ENCODE measurements at places on chromosomes 12 and 14.

DNA sequence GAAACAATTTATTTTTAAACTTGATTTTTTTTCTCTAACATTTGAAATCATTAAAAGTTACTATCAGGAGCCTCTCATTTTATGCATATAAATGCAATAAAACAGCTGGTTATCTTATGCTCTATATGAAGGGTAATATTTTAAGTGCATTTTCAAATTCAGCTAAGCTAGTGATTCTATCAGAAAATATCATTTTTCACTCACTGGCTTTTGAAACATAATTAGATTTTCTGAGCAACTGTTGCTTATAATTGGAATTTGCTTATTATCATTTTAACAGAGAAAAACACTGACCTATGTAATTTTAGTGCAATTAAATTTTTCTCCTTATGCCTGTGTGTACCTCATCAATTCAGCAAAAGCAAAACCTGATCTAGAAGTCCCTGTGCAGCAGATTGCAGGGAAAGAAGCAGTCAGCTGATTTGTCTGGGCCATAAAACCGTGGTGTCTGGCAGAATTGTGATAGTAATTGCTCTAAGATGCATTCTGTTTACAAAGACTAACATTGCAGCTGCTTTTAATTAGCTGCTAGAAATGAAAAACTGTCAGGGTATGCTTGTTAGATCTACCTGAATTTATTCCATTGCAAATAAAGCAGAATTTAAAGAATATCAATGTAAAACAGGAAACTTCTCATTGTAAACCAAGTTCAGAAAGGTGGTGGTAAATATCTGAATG, 75.0 kb downstream of the BICD1 start:
- DNase-seq = no peak

- no peak for DNase-seq
Observed at GRCh38 chr12:87846045-87846444, 183.2 kb downstream of the C12orf50 start.

GRCh38 chr12:33672836-33673577, 233.4 kb upstream of the SYT10 start:
- no peak for DNase-seq

DNA sequence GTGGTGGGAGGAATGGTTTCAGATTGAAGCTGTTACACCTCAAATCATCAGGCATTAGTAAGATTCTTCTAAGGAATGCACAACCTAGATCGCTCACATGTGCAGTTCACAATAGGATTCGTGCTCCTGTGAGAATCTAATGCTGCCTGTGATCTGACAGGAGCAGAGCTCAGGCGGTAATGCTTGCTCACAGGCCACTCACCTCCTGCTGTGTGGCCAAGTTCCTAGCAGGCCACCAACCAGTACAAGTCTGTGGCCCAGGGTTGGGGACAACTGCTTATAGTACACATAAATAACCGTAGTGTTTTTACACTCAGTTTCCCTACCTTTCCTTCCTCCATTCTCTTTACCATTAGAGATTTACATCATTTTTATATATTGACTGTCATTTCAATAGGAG, 121.4 kb downstream of the SLCO1B3 start:
- DNase-seq = no peak

- DNase-seq = no peak
Observed at GRCh38 chr12:124738636-124739467, 124.8 kb downstream of the SCARB1 start.

DNA sequence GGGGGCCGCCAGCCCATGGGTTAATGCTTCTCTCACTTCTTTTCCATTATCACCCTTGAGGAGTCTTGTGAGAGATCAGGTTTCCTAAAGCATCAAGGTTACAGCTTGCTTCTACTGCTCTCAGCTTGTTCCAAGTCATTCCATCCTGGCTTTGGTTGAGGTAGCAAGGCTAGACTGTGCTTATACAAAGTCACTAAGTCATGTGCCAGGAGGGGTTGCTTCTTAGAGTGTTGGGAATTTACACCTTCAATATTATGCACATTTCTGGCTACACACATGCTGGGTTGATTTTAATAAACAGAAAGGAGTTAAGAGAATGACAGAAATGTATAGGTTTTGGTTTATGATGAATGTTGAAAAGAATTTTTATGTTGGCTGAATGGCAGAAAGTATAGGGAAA, 21.8 kb downstream of the IFT43 start:
- no peak for DNase-seq

- DNase-seq = no peak
Observed at GRCh38 chr12:93243689-93244513, 133.8 kb upstream of the NUDT4 start.

GRCh38 chr12:85279449-85280164, 413 bp upstream of the ALX1 start:
- DNase-seq = no peak

GRCh38 chr12:57138526-57139272, 8.7 kb downstream of the LRP1-AS start:
- no peak for DNase-seq

DNA sequence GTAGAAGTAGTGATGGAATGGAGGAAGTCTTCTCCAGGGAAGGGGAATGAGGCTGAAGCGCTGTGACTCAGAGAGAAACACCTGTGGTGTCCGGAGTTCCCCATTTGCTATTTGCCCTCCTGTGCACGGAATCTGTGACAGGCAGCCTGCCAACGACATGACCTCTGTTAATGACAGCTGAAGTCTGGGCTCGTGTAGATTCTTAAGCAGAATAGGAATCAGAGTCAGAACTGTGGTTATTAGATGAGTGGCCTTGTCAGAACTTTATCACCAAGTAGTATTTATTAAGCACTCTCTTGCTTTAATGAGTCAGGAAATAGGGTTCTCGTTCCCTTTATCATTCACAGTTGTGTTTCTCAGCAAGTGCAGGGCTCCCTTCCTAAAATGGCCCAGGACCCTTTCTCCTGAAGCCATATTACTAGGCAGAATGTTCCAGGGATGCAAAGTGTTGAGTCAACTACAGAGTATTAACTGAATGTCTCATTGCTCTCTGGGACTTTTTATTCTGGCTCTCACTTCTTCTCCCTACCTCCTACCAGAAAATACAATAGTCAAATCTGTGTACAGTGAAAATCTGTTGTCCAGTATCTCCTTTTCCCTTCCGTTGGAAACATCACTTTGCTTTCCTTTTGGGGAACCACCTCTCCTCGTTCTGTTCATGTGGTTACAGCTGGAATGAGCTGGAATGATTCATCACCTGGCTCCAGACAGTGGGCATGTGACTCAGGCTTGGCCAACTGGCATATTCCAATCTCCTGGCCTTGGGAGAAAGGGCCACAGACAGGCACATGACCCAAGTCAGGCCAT, 77.8 kb upstream of the MAX start:
- peak; percentile 38 for DNase-seq

DNA sequence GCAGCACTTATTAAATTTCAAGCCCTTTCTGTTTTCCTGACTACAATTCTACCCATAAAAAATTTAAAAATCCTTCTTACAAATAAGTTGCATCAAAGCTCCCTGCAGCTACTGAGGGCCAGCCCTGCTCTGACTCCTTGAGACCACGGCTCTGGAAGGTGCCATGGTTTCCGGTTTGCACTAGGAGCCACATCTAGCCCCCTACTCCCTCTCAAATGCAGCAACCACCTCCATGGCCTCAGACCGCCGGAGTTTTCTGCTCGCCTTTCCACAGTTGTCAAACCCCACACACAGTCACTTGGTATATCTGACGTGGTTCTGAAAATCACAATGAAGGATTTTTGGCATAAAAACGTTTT, 30.1 kb downstream of the P2RX4 start:
- no peak for DNase-seq

DNA sequence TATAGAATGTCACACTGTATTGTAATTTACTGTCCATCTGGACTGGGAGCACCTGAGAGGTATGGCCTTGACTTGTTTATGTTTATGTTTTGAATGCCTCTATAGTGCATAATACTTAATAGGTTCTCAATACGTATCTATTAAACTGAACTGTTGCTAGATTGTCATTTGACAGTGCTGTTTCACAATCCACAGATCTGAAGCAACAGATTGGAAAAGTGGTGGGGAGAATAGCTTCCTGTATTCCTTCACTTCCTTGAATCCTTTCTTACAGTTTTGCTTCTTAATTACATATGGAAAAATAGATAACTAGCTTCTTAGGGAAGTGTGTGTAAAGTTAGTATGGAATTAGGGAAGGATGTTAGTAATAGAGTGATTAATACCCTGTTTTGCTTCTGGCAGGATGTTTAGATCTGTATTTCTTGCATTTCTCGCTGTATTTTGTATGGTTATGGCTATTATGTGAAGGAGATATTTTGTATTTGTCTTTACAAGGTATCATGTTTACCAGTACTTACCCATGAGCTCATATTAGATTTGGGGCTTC, 4.5 kb downstream of the CNOT2 start:
- no peak for DNase-seq

DNA sequence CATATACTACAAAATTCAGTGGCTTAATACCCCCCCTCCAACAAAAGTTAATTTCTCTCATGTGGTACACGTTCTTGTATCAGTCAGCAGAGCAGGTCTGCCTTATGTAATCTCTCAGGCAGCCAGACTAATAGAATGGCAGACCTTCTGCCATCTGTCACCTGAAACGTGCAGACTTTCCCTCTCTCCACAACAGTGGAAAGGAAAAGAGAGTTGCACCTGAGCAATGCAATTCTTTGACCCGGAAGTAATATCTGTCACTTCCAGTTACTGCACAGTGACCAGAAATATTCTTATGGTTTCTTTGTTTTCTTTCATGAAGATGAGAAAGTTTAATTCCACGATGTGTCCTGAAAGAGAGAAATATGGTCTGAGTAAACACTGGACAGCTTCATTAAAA, 14.4 kb downstream of the KERA start:
- DNase-seq = no peak

DNA sequence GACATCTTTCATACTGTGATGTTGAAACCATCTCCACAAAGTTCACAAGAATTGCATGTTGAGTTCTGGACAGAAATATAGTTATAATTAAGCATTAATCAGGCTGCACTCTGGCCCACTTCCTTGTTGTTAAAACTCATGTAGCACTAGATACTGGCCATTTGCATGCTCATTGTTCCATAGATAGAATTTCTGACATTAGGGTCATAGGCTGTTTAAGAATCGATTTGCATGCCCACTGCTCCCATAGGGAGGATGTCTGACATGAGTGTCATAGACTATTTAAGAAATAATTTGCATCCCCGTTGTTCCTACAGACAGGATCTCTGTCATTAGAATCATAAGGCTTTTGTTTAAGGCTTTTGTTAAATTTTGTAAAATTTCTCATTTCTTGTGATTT, 50.2 kb downstream of the MYF5 start:
- no peak for DNase-seq

DNA sequence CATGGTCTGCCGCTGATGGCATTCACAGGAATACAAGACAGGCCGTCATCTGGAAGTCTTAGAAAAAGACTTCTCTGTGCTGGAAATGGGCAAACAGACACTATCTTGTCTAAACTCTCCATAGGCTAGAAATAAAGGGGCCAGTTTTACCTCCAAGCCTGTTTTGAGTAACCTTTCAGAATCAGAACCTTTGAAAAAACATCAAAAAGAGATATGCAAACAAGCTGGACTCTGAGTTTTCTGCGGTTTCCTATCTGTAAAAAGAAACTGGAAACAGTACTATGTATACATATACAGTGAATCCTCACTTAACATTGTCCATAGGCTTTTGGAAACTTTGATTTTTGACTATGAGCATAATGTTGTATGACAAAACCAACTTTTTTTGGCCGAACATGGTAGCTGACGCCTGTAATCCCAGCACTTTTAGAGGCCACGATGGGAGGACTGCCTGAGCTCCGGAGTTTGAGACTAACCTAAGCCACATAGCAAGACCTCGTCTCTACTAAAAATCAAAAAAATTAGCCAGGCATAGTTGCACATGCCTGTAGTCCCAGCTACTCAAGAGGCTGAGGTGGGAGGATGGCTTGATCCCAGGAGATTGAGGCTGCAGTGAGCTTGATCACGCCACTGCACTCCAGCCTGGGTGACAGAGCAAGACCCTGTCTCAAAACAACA, 92.9 kb upstream of the MAX start:
- DNase-seq = no peak

DNA sequence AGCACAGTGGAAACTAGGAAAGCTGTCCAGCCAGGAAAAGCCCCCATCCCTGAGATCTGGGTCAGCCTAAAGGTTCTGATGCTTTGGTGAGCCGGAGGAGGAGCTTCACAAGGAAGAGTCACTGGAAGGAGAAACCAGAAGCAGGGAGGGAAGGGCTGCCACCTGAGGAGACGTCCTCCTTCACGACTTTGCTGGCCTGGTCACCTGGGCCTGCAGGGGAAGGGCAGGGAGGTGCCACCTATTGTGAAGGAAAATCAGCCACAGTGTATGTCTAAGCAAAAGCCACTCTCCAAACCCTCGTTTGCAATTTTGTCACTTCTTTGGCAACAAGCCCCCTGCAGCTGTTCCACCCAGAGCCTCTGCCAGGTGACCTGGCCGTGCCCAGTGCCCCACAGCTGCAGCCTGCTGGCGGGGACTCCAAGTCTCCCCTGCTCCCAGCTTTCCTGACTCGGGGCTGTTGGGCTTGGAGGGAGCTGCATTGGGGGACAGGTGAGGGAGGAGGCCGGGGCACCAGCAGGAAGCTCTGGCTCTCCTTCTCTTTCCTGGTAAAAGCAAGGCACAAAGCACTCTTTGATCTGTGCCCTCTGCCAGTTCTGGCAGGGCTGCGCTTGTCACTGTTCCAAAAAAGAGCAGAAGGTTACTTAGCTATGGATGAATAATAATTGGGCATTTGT, 120.9 kb upstream of the BCL2L14 start:
- DNase-seq = no peak

DNA sequence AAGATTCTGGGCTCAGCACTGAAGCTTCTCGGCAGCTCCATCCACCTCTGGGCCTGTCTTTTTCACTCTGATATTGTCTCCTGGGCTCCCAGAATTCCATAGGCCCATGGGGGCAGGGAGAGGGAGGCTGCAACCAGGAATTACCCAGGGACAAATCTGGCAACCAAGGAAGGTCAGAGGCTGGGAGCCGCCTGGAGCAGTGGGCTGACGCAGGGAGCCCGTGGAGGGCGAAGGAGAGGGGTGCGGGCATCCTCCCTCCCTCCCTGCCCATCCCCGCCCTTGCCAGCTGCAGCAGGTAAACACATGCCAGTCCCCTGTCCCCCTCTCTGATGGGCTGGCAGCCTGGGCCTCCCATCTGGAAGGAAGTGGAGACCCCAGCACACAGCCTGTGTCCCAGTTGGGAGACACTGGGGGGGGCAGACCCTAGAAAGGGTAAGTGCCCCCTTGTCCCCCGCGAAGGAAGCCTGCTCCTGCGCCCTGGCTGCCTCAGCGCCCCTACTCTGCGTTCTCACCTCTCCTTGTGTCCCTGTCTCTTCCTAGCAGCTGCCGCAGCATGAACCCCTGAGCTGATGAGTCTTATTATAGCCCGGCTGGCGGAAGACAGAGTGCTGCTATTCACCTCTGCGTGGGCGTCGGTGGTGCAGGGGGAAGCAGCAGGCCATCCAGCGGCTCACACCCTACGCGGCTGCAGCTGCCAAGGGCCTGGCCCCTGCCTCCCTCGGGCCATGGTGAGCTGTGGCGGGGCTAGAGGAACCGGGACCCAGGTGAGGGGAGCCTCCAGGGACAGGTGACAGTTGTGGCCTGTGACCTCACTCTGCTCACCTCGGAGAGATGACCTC, 6.7 kb downstream of the LRTM2 start:
- DNase-seq = no peak

DNA sequence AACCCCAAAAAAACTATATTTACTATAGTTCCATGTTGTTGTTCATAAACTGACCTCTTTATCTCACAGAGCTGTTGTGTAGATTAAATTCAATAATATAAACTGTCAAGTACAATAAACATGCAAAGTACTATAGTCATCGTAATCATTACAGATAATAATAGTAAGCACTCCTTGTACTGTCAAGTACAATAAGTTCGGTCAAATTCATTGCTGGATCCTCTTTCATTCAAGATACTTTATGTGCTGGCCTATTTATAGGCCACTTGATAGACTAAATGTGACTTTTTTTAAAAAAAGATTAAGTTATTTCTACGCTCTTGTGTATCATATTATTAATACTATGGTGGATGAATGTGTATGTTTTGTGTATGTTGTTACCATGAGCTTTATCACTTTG, 39.2 kb upstream of the KCNJ8 start:
- no peak for DNase-seq

All from HCT116 (cell line).